ENCODE measurements at places on chromosomes 5 and 9. TPM values are rescaled to one million over a fixed set of nuclear protein-coding genes. Genes with fewer than 3 reads are reported as not detected.

IFNK gene
- not detected for total RNA-seq

NTNG2 gene
- 1.3 TPM for total RNA-seq

TEX48 gene
- total RNA-seq, result not detected

ATP10B gene
- total RNA-seq, result not detected

DMAC1 gene
- 18.4 TPM for total RNA-seq

FOXD4L5 gene
- total RNA-seq, result not detected

ORM2 gene
- total RNA-seq, result not detected

SLC25A2 gene
- total RNA-seq, result not detected

TAF9 gene
- 65.2 TPM for total RNA-seq

ARL14EPL gene
- not detected for total RNA-seq

NIPSNAP3A gene
- total RNA-seq, result 34.5 TPM

Data from epithelial cell of alveolus of lung (primary cell).